ENCODE measurements at places on chromosomes 16 and 17. TPM values are rescaled to one million over a fixed set of nuclear protein-coding genes. Genes with fewer than 3 reads are reported as not detected.

DNA sequence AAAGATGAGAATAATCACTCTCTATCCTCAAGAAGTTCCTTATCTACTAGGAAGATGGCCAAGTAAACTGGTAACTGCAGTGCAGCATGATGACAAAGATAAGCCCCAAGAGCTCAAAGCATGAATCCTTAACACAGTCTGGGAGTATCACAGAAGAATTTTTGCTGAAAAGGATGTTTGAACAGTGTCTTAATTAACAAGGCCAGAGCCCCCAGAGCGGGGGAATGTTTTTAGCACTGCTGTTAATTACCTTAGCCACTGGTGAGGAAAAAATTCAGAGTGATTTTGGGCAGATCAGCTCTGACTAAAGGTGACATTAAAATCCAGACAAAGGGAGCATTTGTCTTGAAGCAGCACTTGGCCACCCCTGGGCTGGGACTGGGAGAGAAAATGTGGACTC lies 30.1 kb downstream of the ADAMTS18 start:
- H3K27me3 ChIP-seq = no peaks in the 10 kb centered on the region
- DNase-seq = no peak
- no peak overlapping the region for H3K4me3 ChIP-seq

GRCh38 chr17:34135841-34136240 lies 119.2 kb upstream of the CCL2 start:
- peaks cover 41% of the 10 kb centered on the region for H3K27me3 ChIP-seq
- H3K36me3 ChIP-seq = no peaks in the 10 kb centered on the region
- no peak overlapping the region for H3K27ac ChIP-seq

The CACNG3 gene
- not detected for total RNA-seq

The KRTAP4-1 gene
- total RNA-seq = not detected

DNA sequence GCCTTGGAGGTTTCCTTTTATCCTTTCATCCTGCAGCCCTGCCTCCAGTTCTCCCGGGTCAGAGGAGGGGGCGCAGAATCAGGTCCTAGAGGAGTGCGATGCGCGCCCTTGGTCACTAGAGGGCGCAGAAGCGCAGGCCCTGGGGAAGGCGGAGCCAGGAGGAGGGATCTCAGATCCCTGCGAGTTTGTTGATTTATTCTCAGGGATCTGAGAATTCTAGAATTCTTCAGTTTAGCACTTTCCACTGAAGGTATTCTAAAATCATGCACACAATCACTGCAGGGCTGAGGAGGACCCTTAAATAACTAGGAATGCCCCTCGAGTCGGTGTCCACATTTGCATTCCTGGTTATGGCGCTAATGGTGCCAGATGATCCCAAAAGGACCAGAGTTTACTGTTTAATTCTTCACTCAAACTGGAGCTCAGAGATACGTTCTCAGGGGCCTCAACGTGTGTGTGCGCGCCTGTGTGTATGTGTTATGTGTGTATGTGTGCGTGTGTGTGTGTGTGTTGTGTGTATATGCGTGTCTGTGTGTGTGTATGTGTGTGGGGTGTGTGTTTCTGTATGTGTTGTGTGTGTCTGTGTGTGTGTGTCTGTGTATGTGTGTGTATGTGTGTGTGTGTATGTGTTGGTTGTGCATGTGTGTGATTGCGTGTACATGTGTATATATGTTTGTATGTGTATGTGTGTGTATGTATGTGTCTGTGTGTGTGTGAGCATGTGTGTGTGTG lies 6.9 kb upstream of the ELAC2 start:
- H3K36me3 ChIP-seq = no peaks in the 10 kb centered on the region
- peak; percentile 73 for DNase-seq
- no peaks in the 10 kb centered on the region for H3K27me3 ChIP-seq
- no peak overlapping the region for H3K4me3 ChIP-seq
- H3K4me1 ChIP-seq = peaks cover 7% of the 10 kb centered on the region

DNA sequence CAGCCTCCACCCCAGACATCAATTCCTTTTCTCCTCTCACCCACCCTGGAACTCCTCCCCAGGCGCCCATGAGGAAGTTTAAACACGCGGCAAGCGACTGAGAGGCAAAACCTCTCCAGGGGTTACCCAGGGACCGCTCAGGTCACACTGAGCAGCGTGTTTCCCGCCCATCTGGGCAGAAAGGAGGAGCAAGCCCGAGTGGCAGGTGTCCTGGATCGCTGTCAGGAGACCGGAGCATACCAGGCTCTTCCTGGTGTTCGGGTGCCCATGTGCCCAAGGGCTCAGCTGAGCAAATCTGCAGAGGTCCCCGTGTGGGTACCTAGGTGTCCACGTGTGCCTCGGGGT lies 491 bp downstream of the SLC25A19 start:
- peak; percentile 46 for DNase-seq
- H3K27me3 ChIP-seq = no peaks in the 10 kb centered on the region
- peaks cover 10% of the 10 kb centered on the region for H3K4me1 ChIP-seq
- peak overlapping the region; percentile 61 for H3K4me3 ChIP-seq

DNA sequence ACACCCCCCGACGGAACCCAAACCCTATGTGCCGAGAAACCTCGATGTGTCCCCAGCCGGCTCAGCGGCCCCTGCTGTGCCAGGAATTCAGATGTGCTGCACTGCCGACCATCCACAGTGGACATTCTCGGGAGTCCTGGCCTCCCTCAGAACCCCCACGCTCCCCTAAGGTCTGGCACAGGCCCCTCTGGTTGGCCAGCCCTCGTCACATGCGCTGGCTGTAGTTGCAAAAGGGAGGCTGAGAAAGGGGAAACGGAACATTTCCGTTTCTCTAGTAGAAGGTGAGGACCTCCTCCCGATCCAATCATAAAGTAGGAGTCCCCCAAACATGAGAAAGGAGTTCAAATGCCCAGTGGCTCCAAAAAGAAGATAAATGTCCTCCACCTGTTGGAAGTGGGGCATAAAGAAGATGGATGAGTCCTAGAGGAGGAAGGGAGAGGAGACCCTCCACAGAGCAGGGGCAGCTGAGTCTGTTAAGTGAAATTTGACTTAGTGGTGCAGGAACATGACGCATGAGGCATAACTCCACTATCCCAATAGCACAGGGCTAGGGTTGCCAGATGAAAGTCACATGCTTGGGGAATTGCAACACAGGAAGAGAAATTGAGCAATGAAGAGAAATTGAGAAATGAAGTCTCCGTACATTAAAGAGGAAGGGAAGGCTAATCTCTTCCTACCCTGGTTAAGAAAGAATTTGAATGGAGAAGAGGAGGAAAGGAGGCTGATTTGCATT lies 49.3 kb upstream of the WSB1 start:
- H3K27me3 ChIP-seq = no peaks in the 10 kb centered on the region
- peaks cover 42% of the 10 kb centered on the region for H3K4me1 ChIP-seq
- peak overlapping the region; percentile 90 for H3K27ac ChIP-seq
- DNase-seq = peak; percentile 84
- H3K4me3 ChIP-seq = no peak overlapping the region

GRCh38 chr16:16988963-16989362 lies 481.8 kb downstream of the XYLT1 start:
- H3K27ac ChIP-seq = no peak overlapping the region
- H3K36me3 ChIP-seq = no peaks in the 10 kb centered on the region
- H3K4me3 ChIP-seq = no peak overlapping the region
- H3K4me1 ChIP-seq = no peaks in the 10 kb centered on the region

The MYH11 gene
- total RNA-seq = 1,233 TPM

The SLC5A2 gene
- total RNA-seq = not detected

GRCh38 chr17:1762901-1763898 lies 1.3 kb downstream of the SERPINF1 start:
- no peak for DNase-seq
- H3K27me3 ChIP-seq = no peaks in the 10 kb centered on the region

DNA sequence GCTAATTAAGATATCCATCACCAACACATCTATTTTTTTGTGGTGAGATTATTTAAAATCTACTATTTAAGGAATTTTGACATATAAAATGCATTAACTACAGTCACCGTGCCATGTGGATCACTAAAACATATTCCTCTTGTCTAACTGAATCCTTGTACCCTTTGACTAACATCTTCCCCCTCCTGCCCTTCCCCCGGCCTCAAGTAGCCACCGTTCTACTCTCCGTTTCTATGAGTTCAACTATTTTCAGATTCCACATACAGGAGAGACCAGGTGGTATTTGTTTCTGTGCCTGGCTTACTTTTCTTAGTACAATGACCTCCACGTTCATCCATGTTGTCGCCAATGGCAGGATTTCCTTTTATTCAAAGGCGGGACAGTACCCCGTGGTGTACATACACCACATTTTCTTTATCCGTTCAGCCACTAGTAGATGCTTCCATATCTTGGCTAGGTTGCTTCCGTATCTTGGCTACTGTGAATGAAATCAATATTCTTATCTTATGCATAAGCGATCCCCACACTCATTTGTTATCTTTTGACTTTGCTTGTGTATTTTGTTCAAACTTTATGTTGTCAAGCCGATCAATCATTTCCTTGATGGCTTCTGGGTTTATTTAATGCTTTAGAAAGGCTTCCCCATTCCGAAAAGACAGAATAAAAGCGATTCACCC lies 134.7 kb downstream of the KCNJ12 start:
- no peak overlapping the region for H3K27ac ChIP-seq
- peak; percentile 36 for DNase-seq
- H3K36me3 ChIP-seq = no peaks in the 10 kb centered on the region
- H3K4me1 ChIP-seq = no peaks in the 10 kb centered on the region
- no peaks in the 10 kb centered on the region for H3K27me3 ChIP-seq

DNA sequence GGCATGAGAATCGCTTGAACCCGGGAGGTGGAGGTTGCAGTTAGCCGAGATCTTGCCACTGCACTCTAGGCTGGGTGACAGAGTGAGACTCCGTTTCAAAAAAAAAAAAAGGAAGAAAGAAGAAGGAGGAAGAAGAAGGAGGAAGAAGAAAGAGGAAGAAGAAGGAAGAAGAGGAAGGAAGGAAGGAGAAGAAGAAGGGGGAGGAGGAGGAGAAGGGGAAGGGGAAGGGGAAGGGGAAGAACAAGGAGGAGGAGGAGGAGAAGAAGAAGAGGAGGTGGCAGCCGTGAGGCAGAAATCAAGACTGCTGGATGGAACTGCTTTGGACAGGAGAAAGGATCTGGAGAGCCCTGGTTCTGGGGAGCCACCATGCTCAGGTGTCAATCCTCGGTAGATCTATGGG lies 29.7 kb upstream of the PEMT start:
- H3K4me1 ChIP-seq = no peaks in the 10 kb centered on the region
- no peaks in the 10 kb centered on the region for H3K36me3 ChIP-seq
- H3K27me3 ChIP-seq = no peaks in the 10 kb centered on the region
- H3K4me3 ChIP-seq = no peak overlapping the region

All from stomach (tissue), 19 donors.